ENCODE measurements at places on chromosomes 11 and 22. TPM values are rescaled to one million over a fixed set of nuclear protein-coding genes. Genes with fewer than 3 reads are reported as not detected.

Gene BTBD18
- total RNA-seq = not detected

Gene DEPDC7
- 2.0 TPM for total RNA-seq

Gene ANGPTL5
- 0.83 TPM for total RNA-seq

DNA sequence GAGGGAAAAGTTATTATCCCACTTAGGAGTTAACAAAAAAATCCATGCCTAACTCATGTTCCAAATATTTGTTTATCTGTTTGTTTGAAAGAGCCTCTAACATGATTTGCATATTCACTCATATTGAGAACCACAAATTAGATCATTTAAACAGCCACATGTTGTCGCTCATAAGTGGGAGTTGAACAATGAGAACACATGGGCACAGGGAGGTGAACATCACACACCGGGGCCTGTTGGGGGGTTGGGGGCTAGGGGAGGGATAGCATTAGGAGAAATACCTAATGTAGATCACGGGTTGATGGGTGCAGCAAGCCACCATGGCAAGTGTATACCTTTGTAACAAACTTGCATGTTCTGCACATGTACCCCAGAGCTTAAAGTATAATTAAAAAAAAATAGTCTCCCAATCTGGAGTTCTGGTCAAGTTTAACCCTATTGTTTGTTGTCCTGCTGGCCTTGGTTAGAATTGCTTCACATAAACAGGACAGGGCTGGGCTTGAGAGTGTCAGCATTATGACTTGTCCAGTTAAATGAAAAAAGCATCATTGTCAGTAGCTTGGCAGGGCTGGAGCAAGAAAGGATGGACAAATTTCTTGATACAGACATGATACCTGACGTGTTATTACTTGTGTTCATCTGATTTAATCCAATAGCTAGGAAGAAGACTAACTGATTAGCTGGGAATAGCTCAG, 57.8 kb upstream of the PSMA1 start:
- no peak overlapping the region for H3K4me3 ChIP-seq
- H3K27ac ChIP-seq = no peak overlapping the region
- no peaks in the 10 kb centered on the region for H3K27me3 ChIP-seq
- peaks cover 1% of the 10 kb centered on the region for H3K4me1 ChIP-seq
- H3K36me3 ChIP-seq = no peaks in the 10 kb centered on the region

DNA sequence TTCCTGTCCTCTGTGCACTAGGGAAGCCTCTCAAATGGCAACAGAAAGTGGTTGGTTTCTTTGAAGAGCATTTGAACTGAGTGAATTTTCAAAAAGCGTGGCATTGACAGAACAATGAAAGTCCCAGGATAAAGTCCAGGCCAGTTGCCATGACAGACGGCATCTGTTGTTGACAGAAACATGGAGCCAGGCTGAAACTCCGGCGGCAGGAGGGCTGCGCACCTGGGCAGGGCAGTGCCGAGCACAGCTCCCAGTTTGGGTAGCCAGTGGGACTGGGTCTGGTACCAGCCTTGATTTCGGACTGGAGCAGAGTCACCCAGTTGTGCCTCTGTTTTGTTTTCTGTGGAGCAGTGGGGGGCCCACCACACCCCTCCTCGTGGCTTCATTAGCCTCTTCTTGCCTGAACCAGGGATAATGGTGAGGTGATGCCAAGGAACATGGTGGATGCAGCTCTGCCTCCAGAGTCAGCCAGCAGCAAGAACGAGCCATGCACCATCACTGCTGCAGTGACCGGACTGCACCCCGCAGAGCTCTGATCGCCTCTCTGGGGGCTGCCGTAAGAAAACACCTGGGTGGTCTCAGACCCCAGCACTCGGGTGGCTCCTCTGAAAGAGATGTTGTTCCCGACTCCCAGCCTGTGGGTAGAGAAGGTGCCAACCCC, 9.8 kb upstream of the SEPTIN5 start:
- H3K4me3 ChIP-seq = no peak overlapping the region
- no peak overlapping the region for H3K27ac ChIP-seq
- no peaks in the 10 kb centered on the region for H3K4me1 ChIP-seq
- no peak for DNase-seq

DNA sequence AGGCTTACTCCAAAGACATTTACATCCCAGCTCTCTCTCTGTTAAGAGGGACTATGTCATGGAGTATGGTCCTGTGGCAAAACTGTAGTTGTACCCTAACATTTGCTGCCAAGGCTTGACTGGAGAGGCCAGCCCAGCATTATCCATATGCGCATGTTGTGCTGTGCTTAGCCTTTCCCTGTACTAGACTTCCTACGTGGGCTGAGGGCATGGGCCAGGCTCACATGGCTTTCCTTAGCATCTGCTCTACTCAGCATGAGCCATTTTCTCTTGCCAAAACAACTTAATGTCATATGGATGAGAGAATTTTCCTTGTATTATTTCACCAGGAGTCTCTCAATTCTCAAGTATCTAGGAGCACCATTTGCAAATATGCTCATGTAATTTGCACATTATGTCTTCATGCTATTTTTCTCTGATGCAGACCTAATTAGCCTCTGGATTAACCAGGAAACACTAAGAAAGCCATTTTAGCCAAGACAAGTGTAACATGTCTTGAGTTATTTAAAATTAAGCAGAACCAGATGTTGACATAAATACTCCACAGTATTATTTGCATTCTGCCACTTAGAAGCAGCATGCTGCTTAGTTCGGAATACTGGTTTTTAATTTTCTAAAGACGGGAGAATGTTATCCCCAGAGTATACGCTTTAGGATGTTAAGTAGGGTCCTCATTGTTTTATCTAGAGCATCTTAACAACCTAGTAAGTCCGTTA, 71.7 kb upstream of the FAR1 start:
- H3K27ac ChIP-seq = no peak overlapping the region
- no peaks in the 10 kb centered on the region for H3K4me1 ChIP-seq
- no peak for DNase-seq
- H3K27me3 ChIP-seq = no peaks in the 10 kb centered on the region
- H3K4me3 ChIP-seq = no peak overlapping the region
- no peaks in the 10 kb centered on the region for H3K36me3 ChIP-seq

Data from esophagus muscularis mucosa (tissue), 4 donors.